ENCODE measurements at places on chromosomes 13 and 19.

GRCh38 chr13:84609716-84610115 lies 727.4 kb upstream of the SLITRK1 start:
- no peak for DNase-seq

DNA sequence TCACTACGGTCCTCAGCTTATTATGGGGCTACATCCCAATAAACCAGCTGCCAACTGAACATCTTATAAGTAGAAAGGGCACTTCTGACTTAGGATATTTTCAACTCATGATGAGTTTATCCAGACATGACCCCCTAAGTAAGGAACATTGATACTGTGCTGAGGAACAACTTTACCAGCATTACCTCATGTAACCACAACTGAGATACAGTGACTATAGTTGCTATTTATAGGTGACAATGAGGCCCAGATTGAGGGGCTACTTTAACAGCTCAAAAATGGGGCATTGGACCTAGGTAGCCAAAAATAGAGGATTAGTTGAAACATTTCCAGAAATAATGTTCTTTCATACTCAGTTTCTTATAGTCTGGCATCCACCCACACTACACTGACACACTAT lies 26.8 kb downstream of the SKA3 start:
- DNase-seq = no peak

DNA sequence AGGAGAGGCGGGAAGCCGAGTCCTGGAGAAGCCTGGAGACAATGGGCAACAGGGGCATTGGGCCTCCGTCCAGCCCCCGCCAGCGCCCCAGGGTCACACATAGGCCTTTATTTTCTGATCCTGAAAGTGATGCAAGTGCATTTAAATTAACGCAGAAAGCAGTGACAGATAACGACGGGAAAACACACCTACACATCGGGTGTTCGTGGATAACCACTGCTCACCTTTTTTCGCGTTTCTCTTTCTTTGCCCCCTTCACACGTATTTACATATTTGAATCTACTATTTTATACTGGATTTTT lies 30.4 kb upstream of the GRTP1 start:
- no peak for DNase-seq

- DNase-seq = no peak
Observed at GRCh38 chr13:50758796-50759195, 84.7 kb downstream of the DLEU7 start.

DNA sequence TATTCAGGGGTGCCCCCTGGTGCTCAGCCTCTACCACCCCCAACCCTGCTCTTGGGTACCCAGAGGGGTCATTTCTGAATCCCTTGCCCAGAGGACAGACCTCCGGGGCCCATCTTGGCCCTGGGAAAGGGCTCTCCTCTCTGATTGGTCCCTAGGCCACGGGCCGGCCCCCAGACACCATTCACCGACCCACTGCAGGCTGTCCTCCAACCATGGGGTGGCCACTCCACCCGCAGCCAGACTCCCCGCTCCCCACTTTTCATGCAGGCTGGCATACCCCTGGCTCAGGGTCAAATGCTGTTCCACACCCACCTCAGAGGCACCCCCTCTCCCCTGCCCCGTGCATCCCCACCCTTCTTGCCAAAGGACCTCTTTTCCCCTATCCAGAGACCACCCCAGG lies 14.8 kb downstream of the SMIM24 start:
- no peak for DNase-seq

DNA sequence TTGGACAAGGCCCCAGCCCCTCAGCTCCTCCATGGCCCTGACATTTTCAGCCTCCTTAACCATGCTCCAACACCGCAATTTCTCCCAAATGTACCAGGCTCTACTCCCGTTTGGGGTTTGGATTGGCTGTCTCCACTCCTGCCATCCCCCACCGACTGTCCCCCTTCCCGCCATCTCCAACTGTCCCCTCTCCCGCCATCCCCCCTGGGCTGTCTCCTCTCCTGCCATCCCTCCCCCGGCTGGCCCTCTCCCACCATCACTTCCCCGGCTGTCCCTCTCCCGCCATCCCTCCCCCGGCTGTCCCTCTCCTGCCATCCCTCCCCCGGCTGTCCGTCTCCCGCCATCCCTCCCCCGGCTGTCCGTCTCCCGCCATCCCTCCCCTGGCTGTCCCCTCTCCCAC lies 5.4 kb downstream of the BCAT2 start:
- no peak for DNase-seq

- peak; percentile 28 for DNase-seq
Observed at GRCh38 chr13:41352935-41353840, 42.1 kb downstream of the NAA16 start.

DNA sequence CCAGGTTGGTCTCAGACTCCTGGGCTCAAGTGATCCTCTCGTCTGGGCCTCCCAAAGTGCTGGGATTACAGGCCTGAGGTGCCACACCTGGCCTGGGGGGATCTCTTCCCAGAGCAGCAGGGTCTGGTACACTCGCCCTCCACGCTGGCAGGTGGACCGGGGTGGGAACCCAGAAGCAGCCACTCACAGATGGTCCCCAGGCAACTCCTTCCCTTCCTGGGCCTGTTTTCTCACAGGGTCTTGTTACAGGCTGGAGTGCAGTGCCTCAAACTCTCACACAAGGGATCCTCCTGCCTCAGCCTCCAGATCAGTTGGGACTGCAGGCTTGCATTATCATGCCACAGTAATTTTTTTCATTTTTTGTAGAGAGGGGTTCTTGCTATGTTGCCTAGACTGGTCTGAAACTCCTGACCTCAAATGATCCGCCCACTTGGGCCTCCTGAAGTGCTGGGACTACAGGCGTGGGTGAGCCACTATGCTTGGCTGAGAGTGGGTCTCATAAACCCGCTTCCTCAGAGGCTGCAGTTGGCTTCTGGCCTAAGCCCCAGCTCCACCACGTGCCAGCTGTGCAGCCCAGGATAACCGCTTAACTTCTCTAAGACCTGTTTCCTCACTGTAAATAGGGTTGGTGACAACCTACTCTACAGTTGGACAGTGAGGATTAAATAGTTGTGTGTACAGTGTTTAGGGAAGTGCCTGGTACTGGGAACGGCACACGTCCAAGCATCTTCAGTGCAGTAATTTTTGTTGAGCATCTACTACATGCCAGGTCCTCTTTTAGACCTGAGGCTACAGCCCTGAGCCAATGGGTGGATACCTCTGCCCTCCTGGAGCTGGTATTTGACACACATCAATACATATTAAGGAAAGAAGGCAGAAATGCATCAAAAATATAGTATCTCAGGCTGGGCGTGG lies 871 bp upstream of the CCER2 start:
- DNase-seq = no peak

- no peak for DNase-seq
Observed at GRCh38 chr13:44131069-44131614, 242.5 kb upstream of the SERP2 start.

- no peak for DNase-seq
Observed at GRCh38 chr13:44826591-44827350, 162.5 kb downstream of the NUFIP1 start.

DNA sequence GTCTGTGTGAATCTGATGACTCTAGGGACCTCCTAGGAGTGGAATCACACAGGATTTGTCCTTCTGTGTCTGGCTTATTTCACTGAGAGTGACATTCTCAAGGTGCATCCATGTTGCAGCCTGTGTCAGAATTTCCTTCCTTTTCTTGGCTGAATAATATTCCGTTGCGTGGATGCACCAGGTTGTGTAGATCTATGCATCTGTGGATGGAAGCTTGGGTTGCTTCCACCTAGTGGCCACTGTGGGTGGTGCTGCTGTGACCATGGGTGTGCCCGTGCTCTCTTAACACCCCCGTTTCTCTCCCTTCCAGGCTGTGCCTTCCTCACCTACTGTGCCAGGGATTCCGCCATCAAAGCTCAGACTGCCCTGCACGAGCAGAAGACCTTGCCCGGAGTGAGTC lies 26.2 kb downstream of the CELF5 start:
- DNase-seq = no peak

DNA sequence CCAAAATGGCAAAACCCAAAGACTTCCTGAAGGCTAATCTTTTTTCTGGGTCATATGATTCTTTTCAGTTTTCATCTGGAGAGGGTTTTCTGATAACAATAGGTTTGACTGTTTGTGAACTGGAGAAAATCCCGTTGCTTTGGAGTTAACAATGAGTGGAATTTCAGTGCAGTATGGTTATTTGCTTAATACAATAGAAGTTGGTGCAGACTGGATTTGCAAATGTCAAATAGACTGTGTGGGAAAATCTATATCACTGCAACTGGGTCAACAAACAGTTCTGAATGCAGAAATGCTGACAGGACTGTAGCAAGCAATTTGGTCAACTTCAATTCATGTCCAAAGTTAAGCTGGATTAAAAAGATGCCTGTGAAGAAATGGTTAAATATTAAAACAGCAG lies 267.5 kb upstream of the ARGLU1 start:
- DNase-seq = no peak

DNA sequence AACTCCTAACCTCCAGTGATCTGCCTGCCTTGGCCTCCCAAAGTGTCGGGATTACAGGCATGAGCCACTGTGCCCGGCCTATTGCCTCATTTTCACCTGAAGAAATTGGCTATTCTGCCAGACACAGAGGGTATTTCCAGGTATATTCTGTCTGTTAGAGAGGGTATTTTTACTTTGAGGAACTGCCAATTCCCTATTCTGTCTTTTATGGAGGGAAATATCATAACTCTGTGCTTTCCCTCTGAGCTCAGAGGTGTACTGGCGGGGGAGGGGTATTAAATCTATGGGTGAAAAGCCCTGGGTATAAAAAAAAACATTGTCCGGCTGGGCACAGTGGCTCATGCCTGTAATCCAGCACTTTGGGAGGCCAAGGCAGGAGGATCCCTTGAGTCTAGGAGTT lies 24.8 kb downstream of the TSKS start:
- DNase-seq = no peak

- DNase-seq = no peak
Observed at GRCh38 chr13:108682714-108683113, 53.3 kb downstream of the MYO16 start.

GRCh38 chr13:106373989-106374572 lies 161.4 kb downstream of the EFNB2 start:
- DNase-seq = no peak

All from stimulated activated CD8-positive, alpha-beta memory T cell treated with anti-CD3 and anti-CD28 coated beads, Interleukin-7, amount 100 ng/mL, for 4 hours (primary cell).